Activated T-cell treated with anti-CD3 and anti-CD28 coated beads for 24 hours (primary cell): ENCODE measurements at places on chromosomes 2 and 18.

DNA sequence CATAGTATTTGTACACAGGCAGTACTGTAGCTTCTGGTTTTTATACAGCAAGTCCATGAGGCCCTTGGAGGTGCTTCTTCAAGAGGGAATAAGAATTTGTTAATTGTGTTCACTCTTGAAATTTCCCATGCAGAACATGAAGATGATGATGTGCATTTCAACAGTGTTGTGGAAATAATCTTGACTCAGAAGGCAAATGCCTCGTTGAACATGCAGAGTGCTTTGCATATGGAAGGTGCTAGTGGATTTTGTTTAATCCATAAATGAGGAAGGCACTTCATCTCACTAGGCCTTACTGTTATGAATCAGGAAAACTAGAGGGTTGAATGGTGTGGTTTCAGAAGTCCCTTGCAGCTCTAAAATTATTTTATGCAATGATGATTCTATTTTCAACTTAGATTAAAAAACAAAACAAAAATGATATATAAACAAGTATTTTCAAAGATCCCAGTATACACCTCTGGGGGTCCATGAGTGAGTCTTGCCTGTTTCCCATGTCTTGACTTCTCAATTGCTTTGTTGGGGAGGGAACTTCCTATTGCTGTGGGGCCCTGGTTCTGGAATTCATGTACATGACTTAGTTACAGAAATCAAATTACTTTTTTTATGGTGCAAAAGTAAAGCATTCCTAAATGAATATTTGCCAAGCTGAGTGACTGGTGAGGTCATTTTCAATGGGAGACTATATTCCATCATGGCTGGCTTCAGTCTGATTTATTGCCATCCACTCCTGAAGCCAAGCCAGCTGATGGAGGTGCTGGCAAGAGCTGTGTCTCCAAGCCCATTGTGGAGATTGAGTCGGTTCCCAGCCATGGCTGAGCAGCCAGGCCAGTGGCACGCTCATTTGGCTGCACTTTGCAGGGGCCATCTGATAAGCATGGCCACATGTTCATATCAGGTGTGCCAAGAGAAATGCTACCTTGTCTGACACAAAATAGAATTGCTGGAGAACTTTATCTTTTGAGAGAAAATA, 56.5 kb downstream of the MGAT5 start:
- DNase-seq: no peak

DNA sequence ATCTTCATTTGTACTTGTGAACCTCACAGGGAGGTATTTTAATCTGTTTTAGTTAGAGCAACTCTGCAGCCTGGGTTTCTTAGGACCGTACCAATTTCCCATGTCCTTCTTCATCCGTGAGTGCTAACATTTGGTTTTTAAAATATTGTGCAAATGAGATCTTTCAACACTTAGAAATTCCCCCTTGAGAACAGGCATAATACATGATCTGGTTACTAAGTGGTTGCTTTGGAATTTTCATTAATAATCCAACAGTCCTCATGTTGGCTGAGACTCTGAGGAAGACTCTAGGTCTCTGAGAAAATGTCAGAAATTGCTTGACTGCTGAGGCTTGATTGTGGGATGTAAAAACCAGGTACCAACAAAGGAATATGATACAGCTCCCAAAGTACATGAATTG, 125.6 kb upstream of the CDCA7 start:
- DNase-seq: no peak

DNA sequence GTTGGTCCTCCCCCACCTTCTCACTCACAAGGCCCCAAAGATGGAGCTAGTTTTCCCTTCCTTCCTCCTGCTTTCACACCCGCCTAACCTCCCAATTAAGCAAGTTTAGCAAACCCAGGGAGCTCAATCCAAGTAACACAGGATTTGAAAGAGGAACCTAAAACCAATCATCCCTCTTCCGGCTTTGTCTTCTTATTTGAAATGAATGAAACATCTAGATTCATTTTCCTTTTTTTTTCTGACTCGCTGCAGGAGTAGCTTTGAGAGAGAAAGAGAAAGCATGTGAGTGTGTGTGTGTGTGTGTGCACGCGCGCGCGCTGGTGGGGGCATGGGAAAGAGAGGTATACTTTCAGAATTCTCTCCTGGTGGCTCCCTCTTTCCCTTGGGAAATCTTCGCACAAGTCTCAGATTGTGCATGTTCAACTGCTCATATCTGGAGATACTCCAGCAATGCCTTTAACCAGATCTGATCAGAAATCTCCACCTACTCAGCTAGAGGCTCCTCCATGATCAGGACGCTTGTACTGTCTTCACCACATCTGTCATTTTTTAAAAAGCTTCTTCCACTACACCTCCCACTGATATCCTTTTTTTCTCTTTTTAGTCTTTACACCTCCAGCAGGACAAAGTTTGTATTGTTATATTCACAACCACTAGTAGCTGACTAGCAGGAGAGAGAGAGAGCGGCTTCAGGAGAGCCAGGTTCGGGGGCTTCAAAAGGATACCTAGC, 1.7 kb downstream of the SLC8A1 start:
- no peak for DNase-seq

DNA sequence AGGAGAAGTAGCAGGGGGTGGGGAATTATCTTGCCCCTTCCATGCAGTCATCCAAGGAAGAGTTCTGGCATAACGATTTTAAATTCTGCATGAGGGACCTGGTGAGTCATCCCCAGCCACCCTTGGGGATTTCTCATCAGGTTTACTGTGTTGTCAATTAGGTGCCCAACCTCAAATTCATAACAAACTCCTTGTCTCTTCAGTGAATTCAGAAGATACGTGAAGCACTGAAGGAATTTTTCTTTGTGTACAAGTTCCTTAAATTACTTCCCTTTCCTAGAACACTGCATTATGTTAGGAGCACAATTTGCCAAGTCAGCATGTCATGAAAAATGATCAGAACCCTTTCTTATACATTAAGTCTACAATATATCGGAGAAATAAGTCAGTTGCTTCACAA, 70.8 kb upstream of the NOSTRIN start:
- no peak for DNase-seq

GRCh38 chr2:121072784-121073183, 212.2 kb downstream of the TFCP2L1 start:
- no peak for DNase-seq

- DNase-seq: no peak
Observed at GRCh38 chr2:145022666-145023333, 502.9 kb upstream of the ZEB2 start.

DNA sequence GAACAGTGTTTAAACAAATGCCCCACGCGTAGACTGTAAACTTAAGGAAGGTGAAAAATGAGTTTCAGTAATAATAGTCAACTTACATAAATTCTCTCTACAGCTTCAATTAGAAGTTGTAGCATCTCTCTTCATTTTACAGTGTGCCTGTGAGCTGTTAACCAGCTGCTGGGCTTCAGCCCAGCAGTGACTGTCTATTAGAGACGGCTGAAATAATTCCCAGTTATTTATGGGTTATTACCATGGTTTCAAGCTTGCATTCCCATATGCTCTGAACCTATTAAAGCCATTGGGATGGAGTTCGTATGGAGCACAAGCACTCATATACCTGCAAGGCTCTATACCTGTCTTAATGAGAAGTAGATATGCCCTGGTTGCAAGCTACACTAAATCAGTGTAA, 501.1 kb downstream of the CNTNAP5 start:
- DNase-seq: no peak

GRCh38 chr2:65442420-65443020, 10.1 kb upstream of the SPRED2 start:
- DNase-seq: no peak
